Anterior cingulate cortex (tissue), 58 donors: ENCODE measurements at places on chromosomes 11 and 22.

DNA sequence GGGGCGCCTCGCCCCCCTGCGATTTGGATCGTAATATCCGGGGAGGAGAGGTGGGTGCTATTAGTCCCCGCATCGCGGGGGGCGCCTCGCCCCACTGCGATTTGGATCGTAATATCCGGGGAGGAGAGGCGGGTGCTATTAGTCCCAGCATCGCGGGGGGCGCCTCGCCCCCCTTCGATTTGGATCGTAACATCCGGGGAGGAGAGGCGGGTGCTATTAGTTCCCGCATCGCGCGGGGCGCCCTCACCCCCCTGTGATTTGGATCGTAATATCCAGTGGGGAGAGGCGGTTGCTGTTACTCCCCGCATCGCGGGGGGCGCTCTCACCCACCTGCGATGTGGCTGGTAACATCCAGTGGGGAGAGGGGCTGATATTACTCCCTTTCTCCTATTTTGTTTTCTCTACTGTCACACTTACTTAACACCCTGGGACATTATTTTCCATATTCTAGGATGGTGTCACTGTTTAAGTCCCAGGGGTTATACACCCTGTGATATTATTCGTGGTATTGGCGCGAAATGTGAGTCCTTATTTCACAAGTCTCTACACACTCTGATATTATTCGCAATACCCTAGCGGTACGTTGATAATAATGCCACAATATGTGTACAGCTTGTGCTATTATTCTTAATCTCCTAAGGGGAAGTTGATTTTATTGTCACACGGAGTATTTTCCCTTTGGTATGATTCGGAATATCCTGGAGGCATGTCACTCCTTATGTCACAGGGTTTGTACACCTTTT is 57.8 kb upstream of the ALDH3B2 start:
- DNase-seq, result no peak

DNA sequence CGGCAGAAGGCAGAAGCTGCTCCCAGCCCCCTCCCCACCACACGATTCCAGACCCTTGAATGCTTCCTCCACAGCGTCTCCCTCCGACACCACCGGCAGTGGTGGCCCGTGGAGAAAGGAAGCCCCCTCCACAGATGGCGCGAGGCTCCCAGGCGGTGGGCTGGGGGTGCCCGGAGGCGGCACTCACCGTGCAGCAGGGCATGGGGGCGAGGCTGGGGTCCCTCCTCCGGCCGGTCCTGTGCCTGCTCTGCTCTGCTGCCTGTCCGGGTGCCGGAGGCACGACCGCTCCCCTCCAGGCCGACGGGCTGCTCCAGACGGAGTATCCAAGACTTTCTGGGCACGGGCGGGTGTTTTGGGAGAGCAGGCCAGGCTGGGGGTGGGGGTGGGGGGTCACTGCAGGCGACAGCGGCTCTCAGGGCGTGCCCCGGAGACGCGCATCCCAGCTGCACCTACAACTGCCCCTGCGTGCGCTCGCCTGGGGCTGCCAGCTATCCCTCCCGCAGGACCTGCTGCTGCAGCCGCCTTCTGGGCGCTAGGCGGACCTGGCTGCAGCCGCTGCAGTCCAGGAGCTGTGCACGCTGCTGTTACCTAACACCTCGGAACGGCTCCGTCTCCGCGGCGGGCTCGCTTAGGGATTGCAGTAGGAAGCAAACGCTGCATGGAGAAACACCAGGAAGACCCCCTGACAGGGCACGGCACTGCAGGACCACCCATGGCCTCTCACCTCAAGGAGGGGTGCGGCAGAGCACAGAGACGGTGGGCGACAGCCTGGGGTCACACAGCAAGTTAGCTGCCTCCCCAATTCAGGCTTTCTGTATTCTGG is 15.2 kb downstream of the MRGPRG start:
- DNase-seq, result no peak

DNA sequence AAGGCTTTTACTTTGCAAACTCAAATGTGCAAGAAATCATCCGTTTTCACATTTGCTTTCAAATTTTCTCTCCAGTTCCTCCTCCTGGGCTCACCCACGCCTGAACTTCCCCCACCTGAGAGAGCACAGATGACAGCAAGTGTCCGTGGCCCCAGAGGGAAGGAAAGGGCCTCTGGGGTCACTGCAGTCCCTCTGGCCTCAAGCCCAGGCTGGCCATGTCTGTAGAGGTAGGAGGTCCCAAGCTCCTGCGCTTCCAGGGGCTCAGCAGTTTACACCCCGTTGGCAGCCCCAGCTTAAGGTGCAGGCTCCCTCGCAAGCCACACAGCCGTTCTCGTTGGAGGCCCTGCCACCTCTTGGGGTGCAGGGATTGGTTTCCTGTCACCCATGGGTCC is 40.5 kb upstream of the PRDM11 start:
- DNase-seq, result no peak

DNA sequence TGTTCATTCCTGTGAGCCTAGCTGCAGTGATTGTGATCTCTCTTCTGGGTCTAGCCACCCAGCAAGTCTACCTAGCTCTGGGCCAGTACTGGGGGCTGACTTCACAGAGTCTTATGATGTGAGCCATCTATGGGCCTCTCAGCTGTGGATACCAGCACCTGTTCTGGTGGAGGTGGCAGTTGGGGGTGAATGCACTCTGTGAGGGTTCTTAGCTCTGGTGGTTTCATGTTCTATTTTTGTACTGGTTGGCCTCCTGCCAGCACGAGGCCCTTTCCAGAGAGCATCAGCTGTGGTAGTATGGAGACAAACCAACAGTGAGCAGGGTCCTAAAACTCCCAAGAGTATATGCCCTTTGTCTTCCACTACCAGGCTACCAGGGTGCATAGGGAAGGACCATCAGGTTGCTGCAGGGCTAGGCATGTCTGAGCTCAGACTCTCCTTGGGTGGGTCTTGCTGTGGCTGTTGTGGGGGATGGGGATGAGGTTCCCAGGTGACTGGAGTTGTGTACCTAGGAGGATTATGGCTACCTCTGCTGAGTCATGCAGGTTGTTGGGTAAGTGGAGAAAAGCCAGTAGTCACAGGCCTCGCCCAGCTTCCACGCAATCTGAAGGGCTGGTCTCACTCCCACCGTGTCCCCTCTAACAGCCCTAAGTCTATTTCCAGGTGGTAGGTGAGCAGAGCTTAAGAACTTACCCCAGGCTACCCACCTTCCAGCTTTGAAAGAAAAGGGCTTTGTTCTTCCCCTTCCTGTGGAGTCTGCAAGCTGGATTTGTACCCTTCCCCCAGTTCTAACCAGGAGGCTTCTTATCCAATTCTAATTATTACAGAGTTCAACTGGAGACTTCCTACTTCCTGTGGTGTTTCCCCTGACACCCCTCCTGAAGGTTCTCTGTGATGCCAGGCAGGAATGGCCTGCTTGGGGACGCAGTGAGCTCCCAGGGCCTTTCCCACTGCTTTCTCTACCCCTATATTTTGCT is 250.7 kb downstream of the LUZP2 start:
- DNase-seq, result no peak

- no peak for DNase-seq
These were observed 20.8 kb upstream of the SNX19 start for GRCh38 chr11:130937051-130937450.

DNA sequence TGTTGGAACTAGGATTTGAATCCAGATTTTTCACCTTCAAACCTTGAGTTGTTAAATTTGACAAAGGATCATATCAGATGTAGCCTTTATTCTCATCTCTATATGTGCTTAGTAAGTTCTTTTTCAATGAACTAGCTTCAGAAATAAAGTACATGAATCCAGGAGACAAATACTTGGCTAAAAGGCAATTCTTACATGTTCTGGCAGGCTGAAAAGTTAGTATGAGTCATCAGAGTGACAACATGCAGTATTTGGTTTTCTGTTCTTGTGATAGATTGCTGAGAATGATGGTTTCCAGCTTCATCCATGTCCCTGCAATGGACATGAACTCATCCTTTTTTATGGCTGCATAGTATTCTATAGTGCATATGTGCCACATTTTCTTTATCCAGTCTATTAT is 40.4 kb downstream of the BBOX1 start:
- DNase-seq, result no peak
